Activated naive CD4-positive, alpha-beta T cell (primary cell): ENCODE measurements at places on chromosomes 12 and 14.
A peak's percentile ranks its signal among the peaks of the same experiment; 100 is the strongest.

DNA sequence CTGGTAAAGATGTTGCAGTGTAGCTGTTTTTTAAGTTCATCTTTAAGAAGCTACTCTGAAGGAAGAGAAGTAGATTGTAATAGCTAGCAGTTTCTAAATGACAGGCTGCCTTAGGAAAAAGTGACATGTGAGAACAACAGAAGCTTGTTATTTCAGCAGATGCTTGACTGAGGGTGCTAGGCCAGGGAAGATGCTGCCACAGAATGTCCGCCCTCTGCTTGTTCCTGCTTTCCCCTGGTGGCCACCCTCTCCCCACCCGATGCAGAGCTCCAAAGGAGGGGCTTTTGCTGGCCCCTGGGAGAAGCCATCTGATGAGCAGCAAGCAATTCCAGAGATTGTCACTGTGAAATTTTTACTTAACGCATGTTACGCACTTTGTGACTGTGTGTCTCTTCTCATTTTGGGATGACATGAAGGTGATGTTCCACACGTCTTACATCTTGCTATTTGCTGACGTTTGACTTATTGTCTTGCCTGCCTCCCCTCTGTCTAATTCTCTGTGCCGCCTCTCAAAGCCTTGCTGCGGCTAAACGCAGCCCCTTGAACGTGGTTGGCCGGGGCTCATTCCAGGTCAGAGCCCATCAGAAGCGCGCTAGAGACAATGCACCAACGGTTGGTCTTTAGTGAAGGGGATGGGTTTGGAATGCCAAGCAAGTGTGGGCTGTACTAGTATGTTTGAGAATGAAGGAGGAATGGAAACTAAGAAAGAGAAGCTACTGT is 44.8 kb downstream of the WDR20 start:
- DNase-seq: no peak

DNA sequence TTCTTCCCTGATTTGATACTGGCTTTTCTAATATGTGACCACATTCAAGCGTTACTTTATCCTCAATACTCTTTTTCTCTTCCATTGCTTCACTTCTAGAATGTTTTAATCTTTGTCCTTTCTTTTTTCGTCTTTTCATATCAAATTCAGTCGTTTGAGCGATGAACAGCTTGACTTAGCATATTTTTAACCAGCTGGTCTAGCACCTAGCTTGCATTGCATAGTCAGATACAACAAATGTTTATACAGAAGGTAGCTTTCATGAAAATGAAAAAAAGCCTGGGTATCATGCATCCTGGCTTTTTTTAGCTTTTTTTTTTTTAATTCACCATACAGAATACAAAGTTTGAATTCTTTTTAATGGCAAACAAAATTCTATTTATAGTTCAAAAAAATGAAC is 1.2 kb downstream of the SOX5 start:
- DNase-seq: no peak

GRCh38 chr12:68884251-68884650 is 48.7 kb downstream of the CPM start:
- DNase-seq: no peak

GRCh38 chr14:77859934-77860570 is 60.1 kb downstream of the ADCK1 start:
- no peak for DNase-seq

GRCh38 chr12:67457136-67457535 is 188.0 kb downstream of the CAND1 start:
- DNase-seq: no peak

DNA sequence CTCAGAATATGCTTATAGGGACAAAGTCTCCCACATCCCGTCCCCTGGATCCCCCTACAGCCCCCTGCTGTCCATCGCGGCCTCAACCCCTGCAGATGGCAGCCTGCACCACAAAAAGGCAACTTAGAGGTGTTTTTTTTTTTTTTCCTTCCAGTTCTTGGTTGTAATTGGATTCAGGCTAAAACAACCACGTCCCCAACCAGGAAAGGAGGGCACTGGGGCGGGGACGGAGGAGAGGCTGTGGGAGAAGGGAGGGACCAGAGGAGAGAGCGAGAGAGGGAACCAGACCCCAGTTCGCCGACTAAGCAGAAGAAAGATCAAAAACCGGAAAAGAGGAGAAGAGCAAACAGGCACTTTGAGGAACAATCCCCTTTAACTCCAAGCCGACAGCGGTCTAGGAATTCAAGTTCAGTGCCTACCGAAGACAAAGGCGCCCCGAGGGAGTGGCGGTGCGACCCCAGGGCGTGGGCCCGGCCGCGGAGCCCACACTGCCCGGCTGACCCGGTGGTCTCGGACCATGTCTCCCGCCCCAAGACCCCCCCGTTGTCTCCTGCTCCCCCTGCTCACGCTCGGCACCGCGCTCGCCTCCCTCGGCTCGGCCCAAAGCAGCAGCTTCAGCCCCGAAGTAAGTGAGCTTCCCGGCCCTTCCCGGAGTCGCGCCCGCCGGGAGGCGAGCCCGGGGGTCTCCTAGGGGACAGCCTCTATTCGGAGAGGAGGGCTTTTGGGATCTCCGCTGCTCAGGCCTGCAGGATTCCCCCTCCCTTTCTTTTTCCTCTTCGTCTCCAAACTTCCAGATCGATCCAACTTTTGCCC is at the start of gene MMP14:
MMP14 (plus strand) TSS at position 285 of the 813 bp plus-strand sequence; CDS start at position 518, 233 bp downstream.
- DNase-seq: no peak

DNA sequence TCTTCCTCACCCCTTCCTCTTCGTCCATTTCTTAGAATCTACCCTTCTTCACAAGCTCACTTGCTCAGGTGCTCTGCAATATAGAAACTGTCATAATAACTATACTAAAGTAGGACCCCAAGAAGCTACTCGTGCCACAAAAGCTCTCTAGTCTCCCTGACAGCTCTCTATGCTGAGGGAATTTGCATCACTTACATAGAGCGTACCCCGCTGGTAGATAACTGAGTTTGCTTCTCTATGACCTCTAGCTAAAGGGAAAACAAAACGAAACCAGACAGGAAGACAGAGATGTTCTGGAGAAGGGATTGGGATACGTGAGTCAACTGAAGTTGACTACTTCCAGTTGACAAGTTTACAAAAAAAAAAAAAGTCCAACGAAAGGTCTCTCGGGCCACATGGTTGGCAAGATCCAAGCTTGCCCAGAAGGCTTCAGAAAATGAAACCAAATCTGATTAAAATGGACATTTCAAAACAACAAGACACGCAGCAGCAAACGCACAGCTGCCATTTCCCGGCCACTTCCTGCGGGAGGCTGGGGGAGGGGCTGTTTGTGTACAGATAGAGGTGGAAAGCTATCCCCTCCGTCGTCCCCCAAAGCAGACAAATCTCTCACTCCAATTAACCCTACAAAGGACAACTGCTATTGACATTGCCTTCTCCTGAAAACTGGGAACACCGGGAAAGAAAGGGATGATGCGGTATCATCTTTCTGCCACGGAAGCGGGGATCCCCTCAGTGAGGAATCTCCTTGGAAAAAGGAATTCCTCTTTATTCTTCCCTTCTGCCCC is 1.3 kb downstream of the BAZ2A start:
- DNase-seq: peak; percentile 51

- no peak for DNase-seq
These were observed 146.1 kb upstream of the NCOR2 start for GRCh38 chr12:124713436-124714082.

- no peak for DNase-seq
These were observed 16.0 kb downstream of the FNTB start for GRCh38 chr14:65002586-65003210.

- DNase-seq: no peak
These were observed 31.9 kb downstream of the GUCY2C start for GRCh38 chr12:14664434-14665023.

- no peak for DNase-seq
These were observed 1.4 kb downstream of the FOXA1 start for GRCh38 chr14:37593511-37594237.

DNA sequence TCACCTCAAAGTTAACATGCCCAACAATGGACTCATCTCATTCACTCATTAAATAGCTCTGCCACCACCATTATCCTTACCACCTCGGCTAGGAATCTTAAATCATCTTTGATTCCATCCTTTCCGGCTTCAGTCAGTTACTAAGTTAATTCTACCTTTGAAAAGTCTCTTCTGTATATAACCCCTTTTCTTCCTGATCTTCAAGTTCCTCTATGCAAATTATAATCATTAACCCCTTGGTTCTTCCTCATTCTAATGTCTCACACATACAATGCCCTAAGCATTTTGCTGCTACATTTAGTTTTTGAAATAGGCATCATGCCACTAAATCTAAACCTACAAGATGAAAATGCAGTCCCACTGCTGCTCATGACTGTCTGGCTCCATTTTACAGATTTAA is 51.6 kb downstream of the ATP2B1 start:
- DNase-seq: no peak

GRCh38 chr14:66074537-66074936 is 411.6 kb upstream of the CCDC196 start:
- no peak for DNase-seq

GRCh38 chr14:68874746-68875155 is 81.9 kb upstream of the ZFP36L1 start:
- no peak for DNase-seq

- no peak for DNase-seq
These were observed 394.0 kb upstream of the SYT1 start for GRCh38 chr12:78470354-78471195.

DNA sequence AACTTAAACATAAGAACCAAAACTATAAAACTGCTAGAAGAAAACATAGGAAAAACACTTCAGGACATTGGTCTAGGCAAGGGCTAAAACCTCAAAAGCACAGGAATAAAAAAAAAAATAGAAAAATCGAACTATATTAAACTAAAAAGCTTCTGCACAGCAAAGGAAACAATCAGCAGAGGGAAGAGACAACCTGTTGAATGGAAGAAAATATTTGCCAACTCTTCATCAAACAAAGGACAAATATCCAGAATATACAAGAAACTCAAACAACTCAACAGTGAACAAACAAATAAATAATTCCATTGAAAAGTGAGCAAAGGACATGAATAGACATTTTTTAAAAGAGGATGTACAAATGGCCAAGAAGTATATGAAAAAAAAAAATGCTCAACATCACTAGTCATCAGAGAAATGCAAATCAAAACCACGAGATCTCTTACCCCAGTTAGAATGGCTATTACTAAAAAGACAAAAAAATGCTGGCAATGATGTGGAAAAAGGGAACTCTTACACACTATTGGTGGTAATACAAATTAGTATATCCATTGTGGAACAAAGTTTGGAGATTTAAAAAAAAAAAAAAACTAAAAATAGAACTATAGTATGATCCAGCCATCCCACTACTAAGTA is 152.0 kb downstream of the NDUFA12 start:
- DNase-seq: no peak

GRCh38 chr14:100302616-100303015 is 3.6 kb downstream of the SLC25A29 start:
- DNase-seq: no peak

GRCh38 chr12:38998887-38999482 is 93.6 kb upstream of the CPNE8 start:
- DNase-seq: no peak

GRCh38 chr14:104023325-104024055 is 62.0 kb upstream of the ASPG start:
- no peak for DNase-seq

- no peak for DNase-seq
These were observed 10.0 kb downstream of the AHNAK2 start for GRCh38 chr14:104968153-104968527.

DNA sequence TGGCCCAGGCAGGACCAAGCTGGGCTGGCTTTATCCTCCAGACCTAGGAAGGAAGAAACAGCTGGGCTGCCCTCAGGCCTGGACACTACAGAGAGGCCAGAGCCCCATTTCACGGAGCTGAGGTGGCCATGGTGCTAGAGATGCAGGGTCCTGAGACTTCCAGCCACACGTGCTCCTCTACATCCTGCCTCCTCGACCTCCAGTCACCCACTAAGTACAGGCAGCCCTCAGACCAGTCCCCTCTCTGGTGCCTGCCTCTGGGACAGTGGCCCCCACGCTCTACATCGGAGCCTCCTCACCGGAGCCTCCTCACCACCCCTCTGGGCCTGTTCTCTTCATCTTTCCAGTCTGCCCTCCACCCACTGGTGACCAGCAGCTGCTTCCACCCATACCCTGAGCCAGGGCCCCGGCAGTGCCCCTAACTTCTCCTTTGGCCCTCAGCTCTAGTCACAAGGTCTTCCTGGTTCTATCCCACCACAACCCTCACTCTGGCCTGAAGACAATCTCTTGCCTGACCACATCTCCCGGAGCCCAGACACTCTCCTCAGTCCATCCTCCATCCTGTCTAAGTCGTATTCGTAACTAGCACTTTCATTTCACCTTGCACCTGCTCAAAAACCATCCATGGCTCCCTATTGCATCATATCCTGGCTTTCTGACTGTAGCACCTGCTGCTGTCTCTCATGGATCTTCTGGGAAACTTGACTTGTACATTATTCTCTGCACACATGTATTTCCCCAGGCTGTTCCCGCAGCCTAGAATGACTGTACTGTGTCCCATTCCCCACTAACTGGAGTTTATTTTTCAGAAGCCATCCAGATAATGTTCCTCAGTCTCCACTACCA is 43.9 kb downstream of the DIO3 start:
- DNase-seq: no peak

- no peak for DNase-seq
These were observed 8.6 kb upstream of the SNRNP35 start for GRCh38 chr12:123449249-123449733.

DNA sequence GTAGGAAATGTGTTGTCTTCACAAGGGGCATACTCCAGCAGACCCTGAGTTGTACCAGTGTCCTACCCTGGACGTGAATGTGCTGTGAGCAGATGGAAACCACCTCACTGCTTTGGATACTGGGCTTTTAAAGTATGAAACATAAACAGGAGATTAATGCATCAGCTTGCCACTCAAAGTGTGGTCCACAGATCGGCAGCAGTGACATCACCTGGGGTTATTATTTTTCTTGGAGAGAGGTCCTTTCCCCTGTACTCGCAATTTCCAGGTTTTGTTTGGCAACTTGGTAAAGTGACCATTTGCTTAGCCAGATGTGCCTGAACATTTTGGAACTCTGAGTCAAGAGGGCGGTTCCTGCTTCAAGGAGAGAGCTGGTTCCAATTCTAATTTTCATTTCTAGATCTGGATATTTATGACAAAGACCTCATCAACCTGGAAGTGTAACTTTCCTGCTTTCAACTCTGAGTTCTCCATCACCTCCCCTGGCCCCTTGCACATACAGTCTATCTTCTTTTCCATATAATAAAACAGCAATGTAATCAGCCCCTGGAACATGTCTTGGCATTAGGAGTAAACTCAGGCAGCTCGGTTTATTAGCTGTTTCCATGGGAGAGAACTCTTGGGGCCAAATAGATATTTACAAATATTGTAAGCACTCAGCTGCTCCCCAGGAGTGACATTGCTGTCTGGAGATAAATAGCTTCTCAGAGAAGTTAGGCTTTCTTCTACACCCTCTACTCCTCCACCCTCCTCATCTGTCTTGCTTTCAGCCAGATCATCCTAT is 237.0 kb upstream of the TBX3 start:
- no peak for DNase-seq
